Brain (organoid and tissue), 16 donors: ENCODE measurements at places on chromosomes 6 and 20.

- peak; percentile 91 for DNase-seq
Observed at GRCh38 chr6:3284436-3284876, 25.7 kb downstream of the PSMG4 start.

GRCh38 chr6:158698931-158699330 is 49.1 kb downstream of the SYTL3 start:
- no peak for DNase-seq

GRCh38 chr6:158605266-158605878 is 39.2 kb downstream of the DYNLT1 start:
- peak; percentile 90 for DNase-seq

GRCh38 chr6:74366634-74367033 is 670.6 kb downstream of the CD109 start:
- no peak for DNase-seq

- DNase-seq, result no peak
Observed at GRCh38 chr6:23454080-23454976, 671.7 kb upstream of the NRSN1 start.

GRCh38 chr6:163876391-163876790 is 461.9 kb downstream of the QKI start:
- DNase-seq, result no peak
